ENCODE measurements at places on chromosomes 5 and 9. TPM values are rescaled to one million over a fixed set of nuclear protein-coding genes. Genes with fewer than 3 reads are reported as not detected.

The PROB1 gene
- 3.8 TPM for total RNA-seq

- H3K27ac ChIP-seq, result no peak overlapping the region
- no peak overlapping the region for H3K4me3 ChIP-seq
- peaks cover 18% of the 10 kb centered on the region for H3K36me3 ChIP-seq
- H3K4me1 ChIP-seq, result no peaks in the 10 kb centered on the region
- H3K27me3 ChIP-seq, result no peaks in the 10 kb centered on the region
Measured at GRCh38 chr9:130609163-130609562, 29.8 kb downstream of the FUBP3 start.

The RNF180 gene
- not detected for total RNA-seq

DNA sequence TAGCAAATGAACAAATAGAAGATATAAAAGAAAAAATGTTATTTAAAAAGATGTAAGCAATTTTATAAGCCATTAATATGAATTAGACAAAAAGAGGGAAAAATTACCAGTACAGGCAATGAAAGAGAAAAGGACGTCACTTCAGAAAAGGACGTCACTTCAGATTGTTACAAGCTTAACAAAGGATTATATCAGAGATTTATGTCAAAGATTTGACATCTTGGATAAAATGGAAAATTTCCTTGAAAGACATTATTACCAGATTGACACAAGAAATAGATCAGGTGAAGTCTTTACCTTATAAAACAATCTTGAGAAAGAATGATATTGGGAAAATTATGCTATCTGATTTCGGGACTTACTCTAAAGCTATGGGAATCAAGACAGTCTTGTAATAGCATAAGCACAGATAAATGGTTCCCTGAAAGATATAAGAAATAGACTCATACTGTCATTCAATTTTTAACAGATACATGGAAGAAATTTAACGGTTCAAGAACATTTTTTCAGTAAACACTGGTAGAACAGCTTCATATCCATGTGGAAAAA lies 625.4 kb upstream of the EDIL3 start:
- H3K27me3 ChIP-seq, result no peaks in the 10 kb centered on the region
- H3K36me3 ChIP-seq, result no peaks in the 10 kb centered on the region

The CDKN2B-AS1 gene
- 0.59 TPM for total RNA-seq

DNA sequence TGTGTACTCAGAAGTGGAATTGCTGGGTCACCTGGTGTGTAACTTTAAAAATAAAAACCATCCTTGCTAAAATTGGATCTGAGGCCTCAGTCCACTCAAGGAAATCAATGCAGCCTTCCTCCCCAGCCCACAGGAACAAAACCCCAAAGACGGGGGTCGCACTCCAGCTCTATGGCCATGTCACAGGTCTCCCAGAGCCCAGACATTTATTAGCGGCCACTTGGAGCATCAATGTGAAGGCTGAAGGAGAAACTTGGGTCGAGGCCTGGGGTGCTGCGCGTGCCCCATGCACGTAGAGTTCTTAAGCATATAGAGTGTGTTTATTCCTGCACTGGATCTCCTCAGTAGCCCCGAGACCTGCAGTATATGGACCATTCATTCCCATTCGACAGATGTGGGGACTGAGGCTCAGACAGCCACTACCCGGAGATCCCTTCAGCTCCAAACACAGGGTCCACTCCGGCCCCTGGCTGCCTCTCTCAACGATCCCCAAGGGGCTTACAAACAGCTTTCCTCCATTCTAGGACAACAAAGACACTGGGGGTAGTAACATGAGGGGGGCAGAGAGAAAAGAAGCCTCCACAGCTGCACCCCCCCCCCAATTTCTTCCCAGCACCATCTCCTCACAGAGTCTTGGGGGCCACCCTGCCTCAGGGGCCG lies 14.3 kb upstream of the OLFM1 start:
- no peak for DNase-seq
- no peaks in the 10 kb centered on the region for H3K36me3 ChIP-seq
- H3K4me3 ChIP-seq, result no peak overlapping the region
- H3K27ac ChIP-seq, result no peak overlapping the region
- H3K27me3 ChIP-seq, result peaks cover 25% of the 10 kb centered on the region

DNA sequence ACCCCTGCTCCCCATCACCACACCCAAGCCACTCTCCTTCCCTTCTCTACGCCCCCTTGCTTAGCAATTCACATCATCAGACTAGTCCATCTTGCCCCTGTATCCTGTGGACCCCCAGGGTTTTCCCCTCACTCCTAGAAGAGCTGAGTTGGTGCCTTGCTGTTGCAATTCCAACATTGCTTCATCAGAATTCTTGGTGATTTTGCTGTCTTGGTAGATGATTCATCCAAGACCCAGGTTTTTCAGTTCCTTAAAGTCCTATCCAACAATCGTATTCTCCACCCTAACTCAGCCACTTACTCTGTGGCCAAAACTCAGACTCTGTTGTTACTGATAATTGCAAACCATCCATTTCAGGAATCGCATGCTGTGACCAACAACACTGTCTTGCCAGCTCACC lies 21.4 kb upstream of the CCNJL start:
- H3K4me3 ChIP-seq, result no peak overlapping the region
- H3K27ac ChIP-seq, result no peak overlapping the region
- DNase-seq, result no peak

DNA sequence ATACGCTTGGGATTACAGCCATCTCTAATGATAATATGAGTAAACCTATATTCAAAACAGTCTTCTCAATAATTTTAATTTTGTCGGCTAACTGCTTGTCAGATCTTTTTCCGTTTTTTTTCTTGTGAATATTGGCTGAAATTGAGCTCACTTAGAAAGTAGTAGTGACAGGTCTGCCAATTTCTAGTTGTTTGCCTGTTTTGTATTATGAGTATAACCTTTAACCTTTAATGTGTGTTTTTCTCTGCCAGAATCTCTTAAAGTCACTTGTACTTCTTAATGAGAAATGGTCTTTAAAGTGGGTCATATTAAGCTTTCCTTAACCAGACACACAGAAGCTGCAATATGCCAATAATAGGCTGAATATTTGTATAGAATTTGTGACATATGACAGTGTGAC lies 511.0 kb downstream of the CSNK1G3 start:
- no peak overlapping the region for H3K27ac ChIP-seq
- no peaks in the 10 kb centered on the region for H3K27me3 ChIP-seq
- no peaks in the 10 kb centered on the region for H3K4me1 ChIP-seq
- no peaks in the 10 kb centered on the region for H3K36me3 ChIP-seq
- no peak overlapping the region for H3K4me3 ChIP-seq

The SLC34A1 gene
- 0.15 TPM for total RNA-seq

The ZDHHC11 gene
- total RNA-seq, result 6.2 TPM

- peak overlapping the region; percentile 32 for H3K4me3 ChIP-seq
- no peak overlapping the region for H3K27ac ChIP-seq
- H3K27me3 ChIP-seq, result peaks cover 8% of the 10 kb centered on the region
- no peaks in the 10 kb centered on the region for H3K36me3 ChIP-seq
Measured at GRCh38 chr5:179166886-179167841, 107.0 kb downstream of the ZNF354C start.

The ANKRD31 gene
- 0.29 TPM for total RNA-seq

- no peak overlapping the region for H3K4me3 ChIP-seq
- no peak for DNase-seq
- no peaks in the 10 kb centered on the region for H3K4me1 ChIP-seq
Measured at GRCh38 chr5:35038891-35039290, 8.9 kb downstream of the AGXT2 start.

- peaks cover 51% of the 10 kb centered on the region for H3K36me3 ChIP-seq
- peaks cover 45% of the 10 kb centered on the region for H3K4me1 ChIP-seq
- DNase-seq, result no peak
- H3K27me3 ChIP-seq, result no peaks in the 10 kb centered on the region
- peak overlapping the region; percentile 39 for H3K27ac ChIP-seq
Measured at GRCh38 chr5:134611515-134611914, 21.1 kb downstream of the SAR1B start.

DNA sequence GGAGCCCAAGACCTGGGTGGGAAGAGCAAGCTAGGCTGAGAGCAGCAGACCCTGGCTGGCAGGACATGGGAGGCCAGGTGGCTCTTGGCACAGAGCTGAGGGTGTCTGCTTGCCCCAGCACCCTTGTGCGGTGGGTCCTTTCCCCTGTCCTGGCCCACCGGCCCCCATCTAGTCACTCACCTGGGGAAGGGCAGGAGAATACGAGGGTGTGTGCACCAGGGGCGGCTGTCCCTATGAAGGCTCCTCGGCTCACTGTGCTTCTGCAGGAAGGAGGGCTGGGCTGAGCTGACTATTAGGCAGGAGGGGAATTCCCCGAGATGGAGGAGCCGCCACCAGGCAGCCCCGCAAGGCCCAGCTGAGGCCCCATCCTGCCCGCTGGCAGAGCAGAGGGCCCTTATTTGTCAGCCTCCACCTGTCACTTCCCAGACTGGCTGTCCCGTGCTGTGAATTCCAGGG lies 6.1 kb upstream of the TNIP1 start:
- no peaks in the 10 kb centered on the region for H3K27me3 ChIP-seq
- H3K4me1 ChIP-seq, result peaks cover 54% of the 10 kb centered on the region
- peak; percentile 85 for DNase-seq

Measured in activated CD4-positive, alpha-beta memory T cell treated with anti-CD3 and anti-CD28 coated beads for 36 hours (primary cell).